ENCODE measurements at places on chromosomes 4 and X.

GRCh38 chr4:159446266-159446976 is 343.5 kb downstream of the RAPGEF2 start:
- peak; percentile 54 for DNase-seq

DNA sequence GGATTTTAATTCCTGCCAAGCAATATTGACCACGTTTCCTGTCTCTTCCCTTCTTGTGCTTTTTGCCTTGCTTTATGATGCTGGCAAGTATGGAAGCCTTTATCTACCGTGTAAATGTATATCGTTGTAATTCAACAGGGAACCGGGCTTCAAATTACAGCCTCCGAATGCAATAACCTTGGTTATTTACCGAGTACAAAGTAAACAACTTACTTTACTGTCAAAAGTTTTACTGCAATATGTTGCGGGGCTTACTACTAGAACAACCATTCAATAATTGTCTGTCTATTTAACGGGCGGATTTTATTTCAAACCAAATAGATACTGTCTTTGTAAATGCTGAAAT is 73.1 kb downstream of the PALLD start:
- DNase-seq = no peak

GRCh38 chr4:74453037-74453635 is 8.2 kb downstream of the AREG start:
- no peak for DNase-seq

DNA sequence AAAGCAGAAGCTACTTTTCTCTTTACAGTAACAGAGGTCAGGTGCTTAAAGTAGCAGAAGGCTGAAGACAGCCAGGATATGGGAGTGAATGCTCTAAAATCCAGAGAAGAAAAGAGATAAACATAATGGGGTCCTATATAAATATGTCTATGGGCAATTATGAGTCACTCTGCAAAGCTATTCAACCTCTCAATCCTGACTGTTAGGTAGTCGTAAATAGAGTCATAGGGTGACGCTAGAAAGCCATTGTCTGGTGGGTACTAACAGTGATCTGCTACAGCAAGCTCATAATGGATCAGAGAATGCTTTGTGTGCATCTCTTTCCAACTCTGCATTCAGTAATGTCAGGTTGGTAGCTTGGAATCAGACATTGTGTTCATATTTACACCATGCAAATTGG is 53.5 kb upstream of the PDE5A start:
- no peak for DNase-seq

- peak; percentile 89 for DNase-seq
Measured at GRCh38 chr4:88623097-88623496, 30.8 kb downstream of the HERC3 start.

DNA sequence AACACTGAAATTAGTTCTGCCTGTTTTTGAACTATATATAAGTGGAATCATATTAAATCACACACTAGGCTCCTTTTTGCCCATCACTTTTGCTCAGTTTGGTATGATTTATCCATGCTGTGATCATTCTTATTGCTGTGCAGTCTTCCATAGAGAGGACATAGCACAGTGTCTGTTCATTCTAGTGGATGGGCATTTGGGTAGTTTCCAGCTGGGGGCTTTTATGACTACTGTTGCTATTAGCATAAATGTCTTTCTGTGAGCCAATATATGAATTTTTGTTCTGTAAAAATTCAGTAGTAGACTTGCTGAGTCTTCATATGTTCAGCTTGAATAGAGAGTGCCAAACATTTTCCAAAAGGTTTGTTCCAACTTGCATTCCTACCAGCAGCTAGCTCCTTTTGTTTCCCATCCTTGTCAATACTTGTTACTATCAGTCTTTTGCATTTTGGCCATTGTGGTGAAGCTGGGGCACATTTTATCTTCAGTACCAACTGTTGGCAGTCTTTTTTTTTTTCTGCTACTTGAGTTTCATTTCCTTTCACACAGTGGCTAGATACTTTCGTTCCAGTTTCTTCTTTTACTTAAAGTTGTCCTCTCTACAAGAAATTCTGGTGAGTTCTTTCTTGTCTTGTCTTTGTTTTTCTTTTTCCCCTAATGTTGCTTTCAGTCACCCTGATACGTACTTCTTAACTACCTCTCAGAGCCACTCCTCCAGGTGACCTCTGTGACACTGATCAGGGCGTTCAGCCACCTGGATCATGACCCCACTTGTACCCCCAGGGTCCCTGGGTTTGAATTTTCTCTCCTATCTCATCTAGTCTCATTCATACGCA is 87.0 kb downstream of the ANXA3 start:
- no peak for DNase-seq

GRCh38 chr4:16337936-16338335 is 111.7 kb upstream of the TAPT1 start:
- DNase-seq = peak; percentile 1

DNA sequence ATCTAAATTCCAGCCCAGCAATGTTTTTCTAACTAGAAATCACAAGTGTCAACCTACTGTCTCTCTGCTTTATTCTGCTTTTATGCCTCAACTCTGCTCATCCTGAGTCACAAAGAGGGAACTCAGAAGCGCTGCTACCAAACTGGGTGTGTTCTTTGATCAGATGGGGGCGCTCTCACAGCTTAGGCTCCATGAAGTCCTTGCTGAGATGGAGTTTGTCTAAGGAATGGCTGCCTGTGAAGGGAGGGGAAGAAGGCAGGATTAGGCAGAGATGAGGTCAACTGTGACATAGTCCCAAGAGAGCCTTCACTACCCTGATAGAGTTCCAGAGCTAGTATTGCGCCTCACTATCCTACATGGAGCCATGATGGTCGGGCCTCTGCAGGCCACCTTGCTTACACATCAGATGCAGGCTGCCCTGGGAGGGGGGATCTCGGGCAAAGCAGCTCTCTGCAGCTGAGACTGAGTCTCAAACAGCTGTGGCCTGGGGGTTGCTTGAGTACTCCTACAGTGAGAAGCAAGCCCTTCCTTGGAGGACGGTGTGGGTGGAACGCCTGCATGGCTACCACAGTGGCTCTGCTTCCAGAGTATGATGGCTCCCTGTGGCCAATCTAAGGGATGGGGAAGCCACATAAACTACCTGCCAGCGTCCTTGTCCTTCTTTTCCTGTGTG is 219.9 kb downstream of the CCNG2 start:
- DNase-seq = no peak

- peak; percentile 37 for DNase-seq
Measured at GRCh38 chrX:107766470-107767150, 9.0 kb downstream of the TSC22D3 start.

- peak; percentile 13 for DNase-seq
Measured at GRCh38 chr4:1255151-1255550, 6.2 kb upstream of the CTBP1 start.

- DNase-seq = peak; percentile 52
Measured at GRCh38 chrX:153970357-153971123, 1.1 kb downstream of the HCFC1 start.

- no peak for DNase-seq
Measured at GRCh38 chrX:38061335-38061734, 55.0 kb downstream of the SYTL5 start.

GRCh38 chr4:69843932-69844331 is 16.0 kb downstream of the SULT1E1 start:
- DNase-seq = no peak

GRCh38 chr4:14524276-14524675 is 478.0 kb upstream of the CPEB2 start:
- DNase-seq = no peak

DNA sequence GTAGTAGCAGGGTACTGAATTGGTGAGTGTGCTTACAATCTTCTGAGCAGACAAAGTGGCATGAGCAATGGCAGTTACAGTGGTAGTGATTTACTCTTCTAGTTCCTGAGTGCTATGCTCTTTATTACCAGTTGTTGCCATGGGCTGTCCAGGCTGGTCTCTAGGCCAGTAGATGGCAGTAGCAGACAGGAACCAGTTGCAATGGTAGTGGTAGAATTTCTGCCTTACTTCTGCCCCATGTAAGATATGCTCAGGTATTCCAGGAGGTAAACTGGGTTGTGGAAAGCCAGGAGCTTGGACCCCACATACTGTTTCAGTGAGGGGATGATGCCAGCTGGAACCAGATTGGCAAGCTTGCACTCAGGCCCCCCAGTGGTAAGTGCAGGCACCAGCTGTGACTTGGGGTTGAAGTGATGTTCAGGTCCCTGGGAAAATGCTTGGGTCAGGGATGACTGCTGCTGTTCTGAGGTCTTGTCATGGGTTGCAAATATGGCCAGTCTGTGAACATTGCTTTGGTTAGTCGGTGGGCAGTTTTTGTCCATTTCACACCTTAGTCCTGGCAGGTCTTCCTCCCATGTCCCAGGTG is 63.0 kb upstream of the ZXDB start:
- DNase-seq = no peak

GRCh38 chr4:24067367-24068193 is 177.7 kb upstream of the PPARGC1A start:
- no peak for DNase-seq

- no peak for DNase-seq
Measured at GRCh38 chrX:53421125-53421524, 1.3 kb downstream of the SMC1A start.

GRCh38 chrX:120408168-120408567 is 46.3 kb downstream of the ATP1B4 start:
- DNase-seq = no peak

- DNase-seq = no peak
Measured at GRCh38 chrX:43469391-43470054, 186.6 kb upstream of the MAOA start.

GRCh38 chr4:5191831-5192230 is 140.6 kb downstream of the STK32B start:
- DNase-seq = no peak

GRCh38 chr4:112073181-112073580 is 72.1 kb upstream of the FAM241A start:
- DNase-seq = no peak

- DNase-seq = no peak
Measured at GRCh38 chrX:154305541-154306205, 10.1 kb downstream of the TKTL1 start.

- DNase-seq = no peak
Measured at GRCh38 chr4:7153711-7154110, 38.6 kb upstream of the SORCS2 start.

DNA sequence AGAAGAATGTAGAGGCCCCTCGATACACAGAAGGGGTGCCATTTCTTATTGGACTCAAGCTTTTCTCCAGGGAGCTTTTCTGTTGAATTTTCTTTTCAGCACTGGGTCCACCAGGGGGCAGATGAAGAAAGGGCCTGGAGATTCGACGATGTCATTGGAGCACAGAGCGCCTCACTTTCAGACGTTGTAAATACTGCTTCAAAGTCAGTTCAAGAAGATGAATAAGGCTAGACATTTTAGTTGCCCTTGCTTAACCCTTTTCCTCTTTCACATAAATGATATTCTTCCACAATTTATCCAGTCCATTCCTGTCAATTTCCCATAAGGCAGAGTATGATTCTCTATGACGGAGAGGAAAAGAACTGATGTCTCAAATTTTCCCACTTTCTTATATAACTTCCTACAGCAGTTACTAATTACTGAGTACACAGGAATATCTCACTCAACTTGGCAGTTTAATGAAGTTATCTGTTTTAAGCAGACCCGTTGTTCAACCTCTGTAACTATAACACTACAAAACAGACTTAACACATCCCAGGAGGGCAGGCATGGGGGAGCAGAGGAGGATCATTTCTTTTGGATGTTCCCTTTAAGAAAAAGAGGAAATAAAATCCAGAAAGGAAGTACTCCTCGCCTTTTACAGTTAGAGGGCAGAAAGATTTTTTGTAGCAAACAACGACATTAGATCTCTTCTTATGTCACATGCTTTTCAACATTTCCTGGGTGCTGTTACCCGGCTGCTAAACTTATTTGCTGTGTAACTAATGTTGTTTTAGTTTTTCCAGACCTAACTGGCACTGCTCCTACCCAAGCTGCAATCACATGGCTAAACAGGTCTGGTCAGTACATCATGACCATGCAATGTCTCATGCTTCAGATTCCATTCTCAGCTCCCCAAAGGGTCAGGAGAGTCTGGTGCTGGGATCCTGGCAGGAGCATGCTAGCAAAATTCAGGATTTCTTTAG is 12.2 kb upstream of the CENPU start:
- DNase-seq = peak; percentile 75

All from stromal cell of bone marrow (primary cell).